Hepatocyte (in vitro differentiated cells): ENCODE measurements at places on chromosomes 4 and X. TPM values are rescaled to one million over a fixed set of nuclear protein-coding genes. Genes with fewer than 3 reads are reported as not detected.
A peak's percentile ranks its signal among the peaks of the same experiment; 100 is the strongest.

Gene DMRTC1B
- 0.16 and 3.0 TPM in 2 replicates for total RNA-seq

Gene PLK4
- total RNA-seq = 5.3 and 5.7 TPM in 2 replicates

Gene TRPC5OS
- 0.67 TPM in 1 of 2 replicates, not detected in the other for total RNA-seq

GRCh38 chrX:40383969-40384368 lies 196.8 kb upstream of the ATP6AP2 start:
- no peaks in the 10 kb centered on the region for H3K4me1 ChIP-seq
- H3K36me3 ChIP-seq = no peaks in the 10 kb centered on the region

- DNase-seq = no peak
- no peak overlapping the region for H3K4me3 ChIP-seq
- no peaks in the 10 kb centered on the region for H3K4me1 ChIP-seq
- H3K27me3 ChIP-seq = no peaks in the 10 kb centered on the region
- no peaks in the 10 kb centered on the region for H3K36me3 ChIP-seq
- H3K27ac ChIP-seq = no peak overlapping the region
Measured at GRCh38 chr4:10082047-10082446, 34.6 kb downstream of the WDR1 start.

- DNase-seq = no peak
- H3K4me1 ChIP-seq = no peaks in the 10 kb centered on the region
- H3K27me3 ChIP-seq = no peaks in the 10 kb centered on the region
- H3K27ac ChIP-seq = no peak overlapping the region
Measured at GRCh38 chr4:152095701-152096070, 334.9 kb upstream of the GATB start.

DNA sequence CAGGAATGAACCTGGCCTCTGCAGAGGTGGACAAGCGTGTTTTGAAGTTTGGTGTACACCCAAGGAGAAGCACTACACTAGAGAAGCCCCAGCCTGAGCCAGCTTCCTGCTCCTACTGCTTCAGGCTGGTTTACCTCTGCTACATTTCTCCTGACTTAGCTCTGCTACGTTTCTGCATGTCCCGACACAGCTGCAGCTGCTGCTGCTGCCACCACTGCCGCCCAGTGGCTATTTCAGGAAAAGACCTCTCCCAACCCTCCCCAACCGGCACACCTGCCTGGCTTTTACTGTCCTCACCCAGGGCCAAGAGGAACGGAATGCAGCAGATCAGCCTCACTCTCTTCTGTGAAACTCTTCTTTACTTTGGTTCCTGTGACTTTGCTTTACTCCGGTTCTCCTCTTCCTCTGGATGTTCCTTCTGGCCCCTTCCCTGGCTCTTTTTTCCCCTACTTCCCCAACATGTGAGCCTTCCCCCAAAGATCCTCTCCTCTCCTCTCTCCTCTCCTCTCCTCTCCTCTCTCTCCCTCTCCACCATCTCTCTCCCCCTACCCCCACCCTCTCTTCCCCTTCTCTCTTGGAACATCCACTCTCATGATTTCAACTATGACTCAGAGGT lies 3.1 kb upstream of the P2RY4 start:
- H3K4me3 ChIP-seq = no peak overlapping the region
- no peaks in the 10 kb centered on the region for H3K27me3 ChIP-seq
- H3K27ac ChIP-seq = no peak overlapping the region
- H3K36me3 ChIP-seq = no peaks in the 10 kb centered on the region
- DNase-seq = peak; percentile 73

DNA sequence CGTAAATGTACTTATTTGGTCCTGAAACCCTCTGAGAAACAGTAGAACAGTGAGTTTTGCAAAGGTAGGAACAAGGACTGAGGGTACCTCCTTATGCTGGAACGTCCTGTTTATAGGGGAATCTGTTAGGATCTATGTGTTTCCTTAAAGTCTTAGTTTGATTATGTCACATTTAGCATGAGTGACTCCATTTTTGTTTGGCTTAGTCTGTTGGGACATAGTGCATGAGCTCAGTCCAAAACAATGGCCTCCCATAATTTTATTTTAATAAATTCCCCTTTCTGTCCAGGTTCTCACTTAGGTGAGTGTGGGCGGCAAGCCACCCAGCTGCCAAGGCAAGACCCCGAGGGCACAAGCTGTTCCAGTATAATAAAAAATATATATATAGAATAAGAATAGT lies 27.7 kb downstream of the HTT-AS start:
- H3K4me1 ChIP-seq = no peaks in the 10 kb centered on the region
- H3K27me3 ChIP-seq = no peaks in the 10 kb centered on the region
- no peak overlapping the region for H3K4me3 ChIP-seq
- no peak for DNase-seq

- H3K27ac ChIP-seq = no peak overlapping the region
- H3K4me3 ChIP-seq = no peak overlapping the region
- DNase-seq = no peak
- no peaks in the 10 kb centered on the region for H3K4me1 ChIP-seq
- H3K36me3 ChIP-seq = no peaks in the 10 kb centered on the region
Measured at GRCh38 chr4:78040431-78040830, 16.7 kb upstream of the FRAS1 start.

DNA sequence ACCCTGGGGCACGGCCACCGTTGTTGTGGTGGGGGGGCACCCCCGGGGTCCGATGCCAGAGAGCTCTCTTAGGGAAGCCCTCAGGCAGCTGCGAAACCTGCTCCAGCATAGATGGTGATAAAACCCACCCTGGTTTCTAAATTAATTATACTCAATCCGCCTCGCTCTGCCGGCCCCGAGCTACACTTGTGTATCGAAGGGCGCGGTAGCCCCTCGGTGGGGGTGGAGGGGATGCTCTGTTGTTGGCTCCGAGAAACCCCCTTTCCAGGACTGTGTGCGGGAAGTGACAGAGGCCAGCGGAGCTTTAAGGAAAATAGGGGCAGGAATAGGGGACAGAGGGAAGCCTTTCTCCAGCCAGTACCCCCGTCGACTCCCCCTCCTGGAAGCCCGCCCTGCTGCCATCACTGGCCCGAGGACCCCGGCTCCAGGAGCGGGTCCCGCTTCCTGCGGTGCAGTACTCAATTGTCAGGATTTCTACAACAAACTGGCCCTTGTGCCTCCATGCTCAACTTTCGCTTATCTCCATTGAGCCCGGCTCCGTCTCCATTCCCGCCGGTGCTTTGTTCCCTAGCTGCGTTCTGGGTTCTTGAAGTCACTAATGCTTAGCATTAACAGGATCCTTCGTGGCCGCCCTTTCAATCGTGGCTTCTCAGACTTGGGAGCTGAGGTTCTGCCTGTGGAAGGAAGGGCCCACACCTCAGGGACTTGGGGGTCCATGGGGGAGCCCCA lies 408.2 kb downstream of the BCOR start:
- H3K36me3 ChIP-seq = no peaks in the 10 kb centered on the region
- peak overlapping the region; percentile 62 for H3K27ac ChIP-seq

DNA sequence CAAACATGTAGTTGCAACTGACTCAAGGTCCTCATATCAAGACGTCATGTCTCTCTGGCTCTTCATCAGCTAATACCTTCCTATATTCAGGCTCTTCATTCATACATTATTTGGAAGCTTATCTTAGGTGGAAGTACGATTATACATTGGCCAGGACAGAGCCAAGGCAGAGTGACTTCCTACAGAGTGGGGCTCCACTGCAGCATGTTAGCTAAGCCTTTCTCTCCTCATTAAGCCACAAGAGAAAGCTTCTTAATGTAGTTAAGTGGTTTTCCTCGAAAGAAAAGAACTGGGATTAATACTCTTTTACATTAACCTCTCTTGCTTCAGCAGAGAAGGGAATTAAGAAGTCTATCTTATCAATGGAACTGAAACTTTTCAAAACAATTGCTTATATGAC lies 15.0 kb downstream of the C4orf33 start:
- H3K27ac ChIP-seq = no peak overlapping the region
- H3K4me1 ChIP-seq = no peaks in the 10 kb centered on the region
- no peaks in the 10 kb centered on the region for H3K27me3 ChIP-seq
- no peak overlapping the region for H3K4me3 ChIP-seq

GRCh38 chrX:70129816-70130215 lies 3.4 kb upstream of the IGBP1 start:
- peak; percentile 6 for DNase-seq
- peak overlapping the region; percentile 26 for H3K27ac ChIP-seq
- no peak overlapping the region for H3K4me3 ChIP-seq
- peaks cover 2% of the 10 kb centered on the region for H3K4me1 ChIP-seq

DNA sequence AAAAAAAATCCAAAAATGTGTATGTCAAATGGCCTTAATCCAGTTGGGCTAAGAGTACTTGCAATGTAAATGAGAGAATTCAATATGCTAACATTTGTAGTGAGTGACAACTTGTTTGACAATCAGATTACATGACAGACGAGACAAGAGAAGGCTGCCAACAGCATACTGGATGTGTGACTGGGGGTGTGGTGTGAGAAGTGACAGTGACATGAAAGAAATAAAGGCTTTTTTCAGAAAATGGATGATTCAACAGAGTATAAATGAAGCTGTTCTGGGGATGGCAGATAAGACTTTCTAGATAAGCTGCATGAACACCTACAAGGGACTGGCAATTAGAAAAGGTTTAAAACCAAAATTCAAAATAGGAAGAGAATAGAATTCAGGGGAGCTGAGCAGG lies 143.4 kb downstream of the CENPC start:
- H3K4me1 ChIP-seq = no peaks in the 10 kb centered on the region
- no peaks in the 10 kb centered on the region for H3K36me3 ChIP-seq
- no peak for DNase-seq

GRCh38 chr4:25104591-25104990 lies 55.7 kb downstream of the SEPSECS start:
- H3K27me3 ChIP-seq = no peaks in the 10 kb centered on the region
- no peaks in the 10 kb centered on the region for H3K36me3 ChIP-seq
- no peak for DNase-seq

- H3K4me1 ChIP-seq = no peaks in the 10 kb centered on the region
- no peak for DNase-seq
- no peak overlapping the region for H3K27ac ChIP-seq
- no peaks in the 10 kb centered on the region for H3K27me3 ChIP-seq
Measured at GRCh38 chrX:84956304-84956703, 47.4 kb upstream of the APOOL start.

- no peaks in the 10 kb centered on the region for H3K27me3 ChIP-seq
- H3K4me3 ChIP-seq = no peak overlapping the region
- H3K36me3 ChIP-seq = no peaks in the 10 kb centered on the region
- DNase-seq = no peak
Measured at GRCh38 chrX:32894679-32895078, 316.7 kb downstream of the DMD start.

- H3K36me3 ChIP-seq = no peaks in the 10 kb centered on the region
- no peaks in the 10 kb centered on the region for H3K4me1 ChIP-seq
- peak within 1 kb of the TSS; percentile 45 for H3K4me3 ChIP-seq
- DNase-seq = peak; percentile 81
- peaks cover 10% of the 10 kb centered on the region for H3K27me3 ChIP-seq
Measured at GRCh38 chrX:100409610-100410590, at the start of gene PCDH19. TSS of gene PCDH19 (minus strand) at chrX:100410273. CDS start at chrX:100408597, 1,676 bp downstream.

GRCh38 chrX:16705370-16705769 lies 7.1 kb downstream of the CTPS2 start:
- no peaks in the 10 kb centered on the region for H3K27me3 ChIP-seq
- H3K36me3 ChIP-seq = no peaks in the 10 kb centered on the region
- no peaks in the 10 kb centered on the region for H3K4me1 ChIP-seq
- DNase-seq = no peak
- no peak overlapping the region for H3K27ac ChIP-seq
- H3K4me3 ChIP-seq = no peak overlapping the region

GRCh38 chr4:69490271-69490670 lies 5.4 kb downstream of the UGT2B4 start:
- H3K27me3 ChIP-seq = no peaks in the 10 kb centered on the region
- no peak overlapping the region for H3K27ac ChIP-seq
- no peaks in the 10 kb centered on the region for H3K4me1 ChIP-seq
- no peaks in the 10 kb centered on the region for H3K36me3 ChIP-seq
- DNase-seq = no peak

DNA sequence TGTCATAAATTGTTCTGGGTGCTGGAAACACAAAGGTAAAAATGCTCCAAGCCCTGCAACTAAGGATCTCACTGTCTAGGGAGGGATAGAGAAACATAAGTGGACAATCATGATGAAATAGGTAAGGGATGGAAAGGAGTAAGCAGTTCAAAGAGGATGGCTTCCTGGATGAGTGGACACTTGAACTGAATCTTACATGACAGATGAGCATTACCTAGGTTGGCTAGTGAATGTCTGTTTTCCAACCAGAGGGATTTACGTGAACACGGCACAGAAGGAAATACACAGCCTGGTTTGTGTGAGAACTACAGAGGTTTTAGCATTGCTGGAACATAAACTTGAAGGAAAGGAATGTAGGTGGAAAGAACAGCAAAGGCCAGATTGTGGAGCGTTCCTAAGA lies 150.2 kb upstream of the GALNT7 start:
- no peak overlapping the region for H3K4me3 ChIP-seq
- H3K36me3 ChIP-seq = no peaks in the 10 kb centered on the region
- no peaks in the 10 kb centered on the region for H3K4me1 ChIP-seq
- no peak for DNase-seq

- DNase-seq = peak; percentile 75
- H3K36me3 ChIP-seq = no peaks in the 10 kb centered on the region
- H3K4me3 ChIP-seq = no peak overlapping the region
- no peaks in the 10 kb centered on the region for H3K27me3 ChIP-seq
Measured at GRCh38 chr4:147361726-147362125, 119.2 kb upstream of the EDNRA start.

DNA sequence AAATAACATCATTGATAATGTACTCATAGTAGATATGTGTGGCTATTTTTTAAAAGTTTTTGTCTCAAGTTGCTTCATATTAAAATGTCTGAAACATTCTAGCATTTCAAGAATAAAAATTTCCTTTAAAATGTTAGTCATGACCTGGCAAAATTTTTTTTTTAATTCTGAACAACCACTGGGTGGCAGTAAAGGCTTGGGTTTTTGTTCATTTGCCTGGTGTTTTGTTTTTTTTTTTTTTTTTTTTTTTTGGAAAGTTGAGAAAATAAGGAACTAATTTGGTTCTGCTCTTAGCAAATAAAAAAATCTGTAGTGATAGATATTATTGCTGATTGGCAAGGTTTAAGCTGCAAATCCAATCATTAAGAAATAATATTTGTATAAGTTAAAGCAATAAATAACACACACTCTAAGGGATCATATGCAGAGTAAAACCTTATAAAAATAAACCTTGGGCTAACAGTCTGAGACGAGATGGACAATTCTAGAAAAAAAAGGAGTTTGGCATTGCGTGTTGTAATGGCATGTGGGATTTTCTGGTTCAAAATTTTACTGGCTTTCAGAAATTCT lies 81.4 kb downstream of the CEP44 start:
- H3K36me3 ChIP-seq = no peaks in the 10 kb centered on the region
- no peaks in the 10 kb centered on the region for H3K27me3 ChIP-seq
- H3K4me1 ChIP-seq = no peaks in the 10 kb centered on the region
- H3K4me3 ChIP-seq = no peak overlapping the region
- H3K27ac ChIP-seq = no peak overlapping the region
- peak; percentile 62 for DNase-seq

DNA sequence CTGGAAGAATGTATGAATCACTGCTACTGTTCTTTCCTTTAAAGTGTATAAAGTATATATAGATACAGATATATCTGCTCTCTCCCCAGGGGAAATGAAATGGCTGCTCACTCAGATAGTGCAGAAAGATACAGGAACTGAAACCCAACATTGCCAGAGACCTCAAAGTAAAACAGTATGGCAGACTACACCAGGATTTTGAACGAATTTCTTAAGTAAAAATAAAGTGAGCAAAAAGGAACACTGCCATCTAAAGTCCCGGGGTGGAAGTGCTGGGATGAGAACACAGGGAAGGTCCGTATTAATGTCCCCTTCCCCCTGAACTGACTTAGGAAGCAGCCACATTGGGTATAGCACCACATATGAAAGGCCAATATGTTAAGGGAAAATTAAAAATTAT lies 93.4 kb downstream of the TMA16 start:
- no peak for DNase-seq
- no peak overlapping the region for H3K27ac ChIP-seq
- H3K4me3 ChIP-seq = no peak overlapping the region
- no peaks in the 10 kb centered on the region for H3K36me3 ChIP-seq
- H3K27me3 ChIP-seq = no peaks in the 10 kb centered on the region
